ENCODE measurements at places on chromosomes 7 and 10.

- no peak for DNase-seq
Observed at GRCh38 chr10:68334672-68335467, 2.1 kb upstream of the PBLD start.

DNA sequence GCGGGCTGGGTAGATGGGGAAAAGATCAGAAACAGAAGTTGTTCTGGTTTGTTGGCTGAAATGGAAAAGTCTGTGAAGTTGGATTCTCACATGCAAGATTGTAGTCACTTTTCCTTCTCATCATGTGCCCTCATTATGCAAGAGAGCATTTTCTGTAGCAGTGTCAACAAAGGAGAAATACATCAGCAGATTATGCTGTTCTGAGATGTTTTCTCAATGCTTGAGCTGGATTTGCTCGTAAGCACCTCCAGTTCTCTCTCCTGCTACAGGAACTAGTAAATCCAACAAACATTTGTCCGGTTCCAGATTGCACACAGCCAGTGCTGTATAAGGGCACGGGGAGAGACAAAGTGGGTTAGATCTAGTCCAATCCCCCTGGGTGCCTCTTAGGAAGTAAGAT, 90.0 kb downstream of the GATA3 start:
- no peak for DNase-seq

GRCh38 chr10:116654816-116655215, 34.1 kb downstream of the PNLIPRP2 start:
- DNase-seq: no peak

- no peak for DNase-seq
Observed at GRCh38 chr10:87507879-87508483, 3.3 kb downstream of the MINPP1 start.

All from NCI-H1694 (cell line).